ENCODE measurements at places on chromosomes 7 and 10. TPM values are rescaled to one million over a fixed set of nuclear protein-coding genes. Genes with fewer than 3 reads are reported as not detected.
A peak's percentile ranks its signal among the peaks of the same experiment; 100 is the strongest.

GRCh38 chr7:29810813-29811482 lies 4.6 kb downstream of the WIPF3 start:
- DNase-seq, result no peak

Gene NODAL
- not detected for total RNA-seq

DNA sequence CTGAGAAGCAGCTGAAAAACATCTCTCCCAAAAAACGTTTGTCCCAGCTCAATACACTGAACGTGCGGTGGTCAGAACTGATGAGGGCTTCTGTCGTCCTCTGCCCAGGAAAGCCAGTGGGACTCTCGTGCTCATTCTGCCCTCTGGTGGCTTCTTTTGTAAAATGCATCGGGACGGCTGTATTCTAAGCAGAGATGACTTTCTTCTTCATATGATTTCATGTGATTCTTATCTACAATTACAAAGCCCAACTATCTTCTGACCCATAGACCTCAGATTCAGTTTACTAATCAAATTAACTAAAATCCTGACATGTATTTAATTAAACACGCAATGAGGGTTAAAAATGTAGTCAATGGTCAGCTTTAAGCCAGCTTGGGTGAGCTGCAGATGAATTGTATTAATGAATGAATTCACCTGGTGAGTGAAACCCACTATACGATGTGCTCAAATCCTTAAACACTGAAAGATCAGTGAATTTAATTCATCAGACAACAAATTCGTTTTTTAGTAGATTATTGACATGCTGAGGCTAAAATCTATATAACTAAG lies 117.6 kb upstream of the FAM204A start:
- DNase-seq, result peak; percentile 28

DNA sequence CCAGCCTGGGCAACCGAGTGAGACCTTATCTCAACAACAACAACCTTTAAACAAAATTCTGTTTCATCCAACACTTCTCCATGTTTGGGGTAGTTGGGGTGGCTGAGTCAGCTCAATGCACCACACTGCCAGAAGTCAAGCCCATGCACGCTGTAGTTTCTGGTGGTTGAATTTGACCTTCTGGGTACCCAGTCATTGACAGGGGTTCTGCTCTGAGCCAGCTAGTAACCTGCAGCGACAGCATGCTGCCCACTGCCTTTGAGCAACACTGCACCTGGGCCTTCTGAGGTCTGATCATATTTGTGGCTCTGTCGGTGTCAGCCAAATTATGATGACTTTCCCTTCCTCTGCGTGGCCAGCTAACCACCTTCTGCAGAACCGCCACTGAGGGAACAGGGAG lies 84.6 kb upstream of the ZNF438 start:
- no peak for DNase-seq

GRCh38 chr10:61942604-61943461 lies 41.3 kb downstream of the ARID5B start:
- no peak for DNase-seq

GRCh38 chr7:157662110-157662791 lies 325.4 kb downstream of the DNAJB6 start:
- DNase-seq, result no peak

GRCh38 chr10:95873139-95873538 lies 34.6 kb upstream of the CC2D2B start:
- DNase-seq, result no peak

All from heart left ventricle (tissue), 16 donors.